AML-193 (cell line): ENCODE measurements at places on chromosomes 7 and 10.

GRCh38 chr10:128825626-128826025 lies 641.4 kb upstream of the MGMT start:
- DNase-seq = no peak

- no peak for DNase-seq
These were observed 109.4 kb downstream of the SEMA3A start for GRCh38 chr7:84085147-84085546.

DNA sequence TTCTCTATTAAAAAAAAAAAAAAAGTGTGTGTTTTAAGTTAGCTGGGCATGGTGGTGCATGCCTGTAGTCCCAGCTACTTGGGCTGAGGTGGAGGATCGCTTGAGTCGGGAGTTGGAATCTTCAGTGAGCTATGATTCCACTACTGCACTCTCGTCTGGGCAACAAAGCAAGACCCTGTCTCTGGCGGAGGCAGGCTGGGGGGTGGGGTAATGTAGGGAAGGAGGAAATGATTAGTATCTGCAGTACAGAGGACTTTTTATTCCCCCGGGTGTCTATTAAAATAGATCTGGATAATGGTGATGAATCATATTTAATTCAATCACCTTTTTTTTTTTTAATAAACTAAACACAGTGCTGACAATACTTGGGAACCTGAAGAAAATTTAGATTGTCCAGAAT lies 6.5 kb downstream of the CBX3 start:
- no peak for DNase-seq

DNA sequence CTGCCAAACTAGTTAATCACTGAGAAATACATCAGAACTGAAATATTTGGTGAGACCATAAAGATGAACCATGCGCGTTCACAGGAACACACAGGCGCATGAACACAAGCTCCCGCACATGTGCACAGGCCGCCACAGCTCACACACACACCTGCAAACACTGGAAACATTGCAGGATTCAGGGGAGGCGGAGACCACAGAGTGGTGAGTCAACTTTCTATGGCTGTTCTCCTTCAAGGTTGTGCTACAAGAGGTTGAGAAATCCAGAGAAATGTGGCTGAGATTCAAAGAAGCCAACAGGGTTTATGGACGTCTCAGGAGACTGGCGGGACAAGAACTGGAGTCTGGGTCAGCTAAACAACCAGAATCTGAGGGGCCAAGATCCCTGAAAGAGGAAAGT lies 17.8 kb downstream of the ESYT2 start:
- no peak for DNase-seq

GRCh38 chr10:129472696-129473555 lies 5.9 kb downstream of the MGMT start:
- DNase-seq = no peak

DNA sequence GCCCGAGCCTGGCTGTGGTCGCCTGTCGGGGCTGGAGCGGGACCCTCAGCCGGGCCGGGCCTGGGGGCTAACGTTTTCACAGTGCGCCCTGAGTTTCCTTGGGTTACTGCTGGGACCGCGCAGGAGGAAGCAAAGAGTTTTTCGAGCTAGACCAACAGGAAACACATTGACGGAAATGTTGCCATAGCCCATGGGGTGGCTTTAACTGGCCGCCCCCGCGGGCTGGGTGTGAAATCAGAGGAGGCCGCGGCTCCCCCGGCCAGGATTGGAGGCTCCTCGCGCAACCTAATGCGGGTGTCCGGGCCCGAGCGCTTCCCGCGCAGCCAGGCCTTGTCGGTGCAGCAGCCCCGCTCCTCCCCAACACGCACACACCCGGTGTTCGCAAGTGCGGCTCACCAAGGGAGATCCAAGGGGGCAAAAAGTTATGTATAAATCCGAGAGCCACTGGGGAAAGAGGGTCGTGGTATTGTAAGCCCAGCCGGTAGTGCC lies 1.9 kb downstream of the HHEX start:
- DNase-seq = peak; percentile 96

DNA sequence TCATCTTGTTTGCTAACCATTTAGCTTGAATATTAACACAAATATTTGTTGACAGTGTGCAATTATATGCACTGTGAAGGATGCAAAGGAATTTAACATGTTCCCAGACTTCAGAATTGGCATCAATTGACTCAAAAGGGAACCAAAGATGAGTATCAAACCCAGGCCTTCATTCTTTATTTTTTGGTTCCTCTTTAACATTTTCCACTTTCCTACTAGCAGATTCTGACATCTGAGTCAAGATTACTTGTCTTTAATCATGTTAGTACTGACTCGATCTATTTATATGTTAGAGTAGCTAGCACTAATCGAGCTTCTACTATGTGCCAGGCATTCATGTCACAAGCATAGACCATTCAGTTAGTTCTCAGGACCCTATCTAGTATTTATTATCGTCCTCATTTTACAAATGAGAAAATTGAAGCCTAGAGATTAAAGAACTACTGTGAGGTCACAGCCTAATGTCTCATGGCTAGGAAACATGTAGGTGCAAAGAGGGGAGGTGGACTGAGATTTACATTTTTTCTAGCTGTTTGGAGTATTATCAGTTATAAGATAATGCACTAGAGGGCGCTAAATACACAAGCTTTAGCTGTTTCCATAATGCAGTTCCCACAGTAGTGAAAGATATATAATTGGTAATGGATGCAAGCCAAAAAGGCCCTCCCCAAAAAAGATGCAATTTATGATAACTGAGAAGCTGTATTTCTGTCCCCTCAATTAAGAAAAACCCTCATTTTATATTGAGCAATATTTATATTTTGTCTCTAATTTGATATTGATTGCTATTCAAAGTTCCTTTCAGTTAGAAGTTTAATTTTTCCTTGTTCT lies 32.9 kb upstream of the KMT2E start:
- peak; percentile 68 for DNase-seq

- no peak for DNase-seq
These were observed 59.9 kb downstream of the SLC16A9 start for GRCh38 chr10:59649606-59650346.

GRCh38 chr10:78137147-78137546 lies 103.5 kb downstream of the RPS24 start:
- DNase-seq = no peak
